Activated naive CD4-positive, alpha-beta T cell treated with anti-CD3 and anti-CD28 coated beads for 36 hours (primary cell): ENCODE measurements at places on chromosomes 7 and 10. TPM values are rescaled to one million over a fixed set of nuclear protein-coding genes. Genes with fewer than 3 reads are reported as not detected.

DNA sequence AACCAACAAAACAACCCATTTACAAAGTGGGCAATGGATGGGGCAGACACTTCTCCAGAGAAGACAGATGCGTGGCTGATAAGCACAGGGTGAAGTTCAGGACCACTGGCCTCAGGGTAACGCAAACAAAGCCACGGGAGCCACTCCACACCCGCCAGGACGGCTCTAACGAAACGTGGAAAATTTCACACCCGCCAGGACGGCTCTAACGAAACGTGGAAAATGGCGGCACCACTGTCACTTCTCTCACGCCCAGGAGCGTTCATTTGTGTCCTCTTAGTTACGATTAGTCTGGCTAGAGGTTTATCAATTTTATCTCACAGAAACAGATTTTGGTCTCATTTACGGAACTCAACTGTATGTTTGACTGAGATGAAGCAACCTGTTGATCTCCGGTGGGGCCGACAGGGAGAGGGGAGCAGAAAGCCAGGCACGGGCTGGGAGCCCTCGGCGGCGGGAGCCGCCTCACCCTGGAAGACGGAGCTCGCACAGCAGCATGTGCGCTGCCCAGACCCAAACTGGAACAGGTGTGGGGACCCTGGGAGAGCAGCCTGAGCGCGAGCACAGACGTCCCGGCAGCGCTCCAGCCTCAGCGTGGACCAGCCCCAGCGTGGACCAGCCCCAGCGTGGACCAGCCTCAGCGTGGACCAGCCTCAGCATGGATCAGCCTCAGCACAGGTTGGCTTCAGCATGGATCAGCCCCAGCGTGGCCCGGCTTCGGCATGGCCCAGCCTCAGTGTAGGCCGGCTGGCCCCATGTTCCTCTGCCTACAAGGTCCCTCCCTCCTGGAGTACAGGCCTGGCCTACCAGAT is 243.5 kb downstream of the MAD1L1 start:
- no peak for DNase-seq

GRCh38 chr10:124721330-124722045 is 22.7 kb downstream of the FAM53B start:
- peak; percentile 52 for DNase-seq

- no peak for DNase-seq
These were observed 96.3 kb downstream of the PRKAG2 start for GRCh38 chr7:151780631-151781030.

GRCh38 chr7:4830176-4830575 is 31.7 kb downstream of the PAPOLB start:
- peak; percentile 74 for DNase-seq

GRCh38 chr10:97518301-97519043 is 19.7 kb downstream of the UBTD1 start:
- no peak for DNase-seq

GRCh38 chr7:81053623-81054022 is 134.8 kb upstream of the SEMA3C start:
- DNase-seq: no peak

DNA sequence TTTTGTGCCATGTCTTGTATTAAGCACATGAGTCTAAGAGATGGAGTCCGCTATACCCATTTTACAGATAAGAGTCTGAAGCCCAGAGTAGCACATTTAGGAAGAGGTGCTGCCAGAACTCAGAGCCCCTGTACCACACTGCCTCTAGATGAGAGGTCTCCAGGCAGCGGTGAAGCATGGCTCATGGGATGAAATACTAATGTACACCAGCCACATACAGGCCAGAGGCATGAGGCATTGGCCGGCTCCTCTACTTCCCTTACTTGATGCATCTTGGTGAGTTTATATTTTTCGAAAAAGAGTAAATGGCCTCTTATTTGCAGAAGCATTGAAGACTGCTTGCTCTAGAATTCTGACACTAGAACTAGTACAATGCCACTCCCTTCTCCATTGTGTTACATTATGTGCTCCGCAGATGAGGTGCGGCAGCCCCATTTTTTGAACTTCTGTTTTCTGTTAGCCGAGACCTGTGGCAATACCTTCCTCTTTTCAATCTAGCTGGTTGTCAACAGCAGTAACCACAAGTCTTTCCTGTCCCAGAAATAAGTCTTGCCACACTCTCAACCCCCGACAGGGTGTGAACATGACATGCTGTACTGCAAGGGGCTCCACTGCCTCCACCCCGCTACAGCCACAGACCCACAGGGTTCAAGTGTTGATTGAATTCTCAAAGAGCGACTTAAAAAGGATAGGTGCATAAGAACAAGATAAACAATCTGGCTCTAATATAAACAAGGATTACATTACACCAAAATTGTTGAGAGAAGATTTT is 145.3 kb downstream of the CELF2 start:
- DNase-seq: peak; percentile 86

- DNase-seq: no peak
These were observed 398.8 kb upstream of the NFE2L3 start for GRCh38 chr7:25752967-25753791.

DNA sequence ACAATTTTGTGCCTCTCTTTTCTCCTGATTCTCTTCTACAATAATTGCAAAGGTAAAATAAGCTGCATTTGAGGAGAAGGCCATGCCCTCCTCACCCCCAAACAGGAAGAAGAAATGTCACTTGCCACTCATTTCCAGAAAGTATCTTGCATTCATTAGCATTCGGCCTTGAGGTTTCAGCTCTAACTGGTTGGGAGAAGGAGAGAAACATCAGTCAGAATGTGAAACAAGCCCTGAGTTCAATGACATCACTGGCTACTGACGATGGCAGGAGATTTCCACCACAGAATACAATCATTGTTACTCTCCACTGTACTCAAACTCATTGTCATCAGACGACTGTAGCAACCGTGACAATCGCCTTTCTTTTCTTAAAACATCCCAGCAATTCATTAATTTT is 72.8 kb downstream of the PRKCQ start:
- peak; percentile 80 for DNase-seq

GRCh38 chr7:120990468-120991118 is 2.1 kb downstream of the CPED1 start:
- DNase-seq: no peak

DNA sequence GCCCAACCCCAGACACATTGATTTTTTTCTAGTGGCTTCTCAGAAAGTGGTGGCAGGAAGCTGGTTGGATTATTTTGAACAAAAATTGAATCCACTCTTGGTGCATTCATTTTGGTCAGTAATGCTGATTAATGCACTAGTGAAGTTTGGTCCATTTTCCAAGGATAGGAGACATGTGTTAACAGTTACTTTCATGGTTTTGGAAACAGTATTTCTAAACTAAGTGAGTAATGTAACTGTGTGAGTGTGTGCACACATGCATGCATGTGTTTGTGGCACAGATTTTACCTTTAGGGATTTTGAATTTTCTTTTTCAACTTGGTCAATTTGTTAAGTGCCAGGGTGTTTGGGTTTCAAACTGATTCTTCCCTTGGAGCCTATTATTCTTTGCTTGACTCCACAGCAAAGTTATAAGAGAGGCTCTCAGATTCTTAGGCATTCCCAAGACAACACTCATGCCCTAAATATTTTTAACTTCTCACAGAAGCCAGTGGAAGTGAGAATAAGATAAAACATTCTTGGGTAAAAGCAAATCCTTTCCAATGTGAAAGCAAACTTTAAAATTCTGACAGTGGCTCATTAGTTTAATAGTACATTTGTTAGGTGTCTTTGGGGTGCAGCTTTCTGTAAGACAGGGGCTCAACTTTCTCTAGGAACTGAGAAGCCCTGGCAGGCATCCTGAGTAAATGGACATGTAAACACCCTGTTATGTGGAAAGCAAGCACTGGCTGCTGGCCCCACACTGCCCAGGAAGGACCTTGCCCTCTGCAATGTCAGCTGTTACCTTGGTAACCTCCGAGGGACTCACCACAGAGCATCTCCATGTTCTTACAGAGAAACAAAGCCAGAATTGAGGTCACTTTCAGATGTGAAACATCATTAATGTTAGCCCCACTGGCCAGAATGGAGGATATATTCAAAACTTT is 68.4 kb downstream of the ASAH2B start:
- DNase-seq: no peak

GRCh38 chr10:114266521-114266920 is 27.5 kb downstream of the VWA2 start:
- DNase-seq: no peak

DNA sequence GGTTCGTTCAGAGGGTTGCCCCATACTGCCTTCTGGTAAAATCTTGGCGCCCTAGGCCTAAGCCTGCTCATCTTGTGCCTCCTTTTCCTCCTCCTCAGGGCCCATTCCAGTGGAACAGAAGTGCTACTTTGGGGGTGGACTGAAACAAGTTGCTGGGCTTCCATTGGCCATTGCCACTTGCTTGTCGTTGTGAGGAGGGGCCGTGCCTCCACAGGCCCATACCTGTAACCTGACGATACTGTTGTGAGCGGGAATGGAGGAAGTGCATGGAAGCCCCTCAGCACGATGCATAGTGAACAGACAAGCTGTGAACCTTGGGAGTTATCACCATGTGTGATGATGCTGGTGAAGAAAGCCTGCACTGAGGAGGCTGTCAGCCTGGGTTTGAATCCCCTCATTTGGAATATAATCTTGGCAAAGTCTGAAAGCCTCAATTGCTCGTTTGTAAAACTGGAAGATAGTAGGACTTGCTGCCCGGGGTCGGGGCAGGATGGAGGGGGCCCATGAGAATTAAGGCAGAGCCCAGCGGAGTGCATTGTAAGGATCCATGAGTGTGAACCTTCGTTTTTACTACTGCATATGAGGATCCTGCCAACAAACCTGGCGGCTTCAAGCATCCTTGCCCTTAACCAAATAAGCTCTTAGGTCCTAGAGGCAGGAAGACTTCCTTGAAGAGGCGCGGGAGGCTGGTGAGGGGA is 671 bp upstream of the PAPSS2 start:
- no peak for DNase-seq

GRCh38 chr7:8232999-8233847 is 28.7 kb downstream of the ICA1 start:
- no peak for DNase-seq

GRCh38 chr10:69389827-69390490 is 26.8 kb downstream of the TACR2 start:
- DNase-seq: peak; percentile 45

- no peak for DNase-seq
These were observed 9.3 kb upstream of the MCU start for GRCh38 chr10:72682638-72683037.

DNA sequence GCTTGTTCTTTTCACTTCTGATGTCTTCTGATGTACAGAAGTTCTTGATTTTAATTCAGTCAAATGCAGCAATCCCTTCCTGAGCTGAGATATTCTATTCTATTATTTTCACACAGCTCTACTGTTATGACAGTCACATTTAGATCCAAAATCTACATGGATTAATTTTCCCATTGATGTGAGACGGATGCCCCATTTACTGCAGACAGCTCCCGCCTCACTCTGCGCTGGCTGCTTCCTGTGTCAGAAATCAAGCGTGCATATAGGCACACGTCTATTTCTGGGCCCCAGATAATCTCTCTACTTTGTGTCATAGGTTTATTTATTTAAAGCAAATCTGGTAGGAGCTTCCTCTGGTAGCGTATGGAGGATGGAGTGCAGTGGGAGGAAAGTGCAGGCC is 6.7 kb downstream of the BNIP3 start:
- DNase-seq: peak; percentile 40

DNA sequence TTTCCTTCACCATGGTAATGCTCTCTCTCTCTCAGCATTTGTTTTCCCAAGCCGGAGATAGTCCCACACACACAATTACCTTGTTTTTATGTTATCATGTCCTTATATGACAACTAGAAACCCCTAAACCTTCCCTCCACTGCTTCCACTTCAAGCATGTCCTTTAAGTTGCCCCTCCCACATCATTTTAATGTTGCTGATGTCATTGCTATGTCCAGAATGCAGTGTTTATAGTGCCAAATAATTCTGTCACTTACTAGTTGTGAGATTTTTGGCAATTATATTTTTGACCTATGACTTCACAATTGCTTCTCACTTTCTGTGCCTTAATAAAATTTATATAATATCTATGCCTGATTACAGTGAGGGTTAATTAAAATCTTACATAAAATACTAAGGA is 645.9 kb downstream of the XPNPEP1 start:
- no peak for DNase-seq

DNA sequence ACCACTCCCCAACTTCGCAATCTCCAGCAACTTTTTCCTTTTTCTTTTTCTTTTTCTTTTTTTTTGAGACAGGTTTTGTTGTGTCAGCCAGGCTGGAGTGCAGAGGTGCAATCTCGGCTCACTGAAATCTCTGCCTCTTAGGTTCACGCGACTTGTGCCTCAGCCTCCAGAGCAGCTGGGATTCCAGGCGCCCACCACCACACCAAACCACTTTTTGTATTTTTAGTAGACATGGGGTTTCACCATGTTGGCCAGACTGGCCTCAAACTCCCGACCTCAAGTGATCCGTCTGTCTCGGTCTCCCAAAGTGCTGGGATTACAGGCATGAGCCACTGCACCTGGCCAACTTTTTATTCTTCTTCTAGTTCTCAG is 55.0 kb downstream of the KIAA1549 start:
- DNase-seq: no peak

DNA sequence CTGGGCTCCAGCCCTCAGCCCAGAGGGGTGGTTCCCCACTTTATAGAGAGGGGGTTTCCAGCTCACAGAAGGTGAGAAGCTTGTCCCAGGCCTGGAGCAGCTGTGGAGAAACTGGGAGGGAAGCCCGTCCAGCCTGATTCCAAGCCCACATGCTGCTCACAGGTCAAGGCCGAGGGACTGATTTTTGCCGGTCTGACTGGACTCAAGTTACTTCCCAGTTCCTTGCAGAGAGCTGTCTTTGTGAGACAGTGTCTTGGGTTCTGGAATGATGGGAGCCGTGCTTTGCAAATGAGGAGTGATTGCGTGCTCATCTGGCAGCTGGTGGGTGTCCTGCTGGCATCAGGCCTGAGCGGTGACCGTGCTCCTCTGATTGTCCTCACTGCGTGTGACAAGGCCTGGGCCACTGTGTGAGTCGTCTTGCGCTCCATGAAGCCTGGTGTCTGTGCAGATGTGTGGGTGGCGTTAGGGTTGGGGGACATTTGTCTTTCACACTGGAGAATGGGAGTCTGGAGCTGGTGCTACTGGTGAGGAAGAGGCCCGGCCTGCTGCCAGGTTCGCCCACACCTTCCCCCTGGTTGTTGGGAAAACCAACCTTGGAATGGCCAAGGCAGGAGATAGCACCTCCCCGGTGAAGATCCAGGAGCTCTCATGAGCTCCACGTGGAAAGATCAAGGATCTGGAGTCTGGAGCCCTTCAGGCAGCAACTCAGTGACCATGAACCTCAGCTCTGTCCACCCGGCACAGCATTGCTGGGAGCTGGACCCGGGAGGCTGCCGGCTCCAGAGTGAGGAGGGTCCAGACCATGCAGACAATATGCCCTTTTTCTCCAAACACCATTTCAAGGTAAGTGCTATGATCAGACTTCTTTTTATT is 129.6 kb downstream of the SMURF1 start:
- no peak for DNase-seq

ANKRD2 gene
- total RNA-seq: not detected

GPAM gene
- total RNA-seq: 7.3 TPM

KLHL7 gene
- total RNA-seq: 24.0 TPM

SLC35G1 gene
- 4.1 TPM for total RNA-seq

FAM24A gene
- total RNA-seq: not detected

TMEM229A gene
- total RNA-seq: not detected

FOXI2 gene
- total RNA-seq: not detected

PRKAG2 gene
- total RNA-seq: 18.7 TPM

PRKG1 gene
- not detected for total RNA-seq

BLNK gene
- total RNA-seq: not detected

AGFG2 gene
- 23.9 TPM for total RNA-seq

CHST15 gene
- total RNA-seq: 0.47 TPM

AP3M1 gene
- total RNA-seq: 42.1 TPM

SPDYE16 gene
- 0.12 TPM for total RNA-seq

C10orf71 gene
- total RNA-seq: not detected

ACTR3C gene
- 3.4 TPM for total RNA-seq
